LNCaP clone FGC (cell line): ENCODE measurements at places on chromosomes 16 and 17.

GRCh38 chr16:3471518-3472176, 23.6 kb downstream of the C16orf90 start:
- no peak for DNase-seq

DNA sequence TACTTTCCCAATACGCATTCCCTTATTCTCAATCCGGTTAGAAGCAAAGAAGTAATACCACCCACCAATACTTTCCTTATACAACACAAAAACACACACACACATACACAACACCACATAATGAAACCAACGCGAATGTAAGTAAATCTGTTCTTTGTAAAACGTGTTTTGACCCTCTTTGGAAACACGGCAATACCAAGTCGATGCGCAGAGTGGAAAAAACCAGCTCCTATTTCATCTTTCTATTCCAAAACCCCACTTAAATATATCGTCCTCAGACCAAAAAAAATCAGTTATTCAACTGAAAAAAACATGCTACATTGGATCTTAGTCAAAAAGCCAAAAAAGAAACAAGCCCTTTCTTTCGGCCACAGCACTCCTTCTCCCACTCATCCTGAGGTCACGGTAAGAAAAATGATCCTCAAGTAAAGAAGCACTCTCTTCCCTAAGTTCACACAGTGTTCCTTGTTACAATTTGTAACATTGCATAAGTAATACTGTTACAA, 31.0 kb upstream of the ARL4D start:
- DNase-seq: peak; percentile 69

DNA sequence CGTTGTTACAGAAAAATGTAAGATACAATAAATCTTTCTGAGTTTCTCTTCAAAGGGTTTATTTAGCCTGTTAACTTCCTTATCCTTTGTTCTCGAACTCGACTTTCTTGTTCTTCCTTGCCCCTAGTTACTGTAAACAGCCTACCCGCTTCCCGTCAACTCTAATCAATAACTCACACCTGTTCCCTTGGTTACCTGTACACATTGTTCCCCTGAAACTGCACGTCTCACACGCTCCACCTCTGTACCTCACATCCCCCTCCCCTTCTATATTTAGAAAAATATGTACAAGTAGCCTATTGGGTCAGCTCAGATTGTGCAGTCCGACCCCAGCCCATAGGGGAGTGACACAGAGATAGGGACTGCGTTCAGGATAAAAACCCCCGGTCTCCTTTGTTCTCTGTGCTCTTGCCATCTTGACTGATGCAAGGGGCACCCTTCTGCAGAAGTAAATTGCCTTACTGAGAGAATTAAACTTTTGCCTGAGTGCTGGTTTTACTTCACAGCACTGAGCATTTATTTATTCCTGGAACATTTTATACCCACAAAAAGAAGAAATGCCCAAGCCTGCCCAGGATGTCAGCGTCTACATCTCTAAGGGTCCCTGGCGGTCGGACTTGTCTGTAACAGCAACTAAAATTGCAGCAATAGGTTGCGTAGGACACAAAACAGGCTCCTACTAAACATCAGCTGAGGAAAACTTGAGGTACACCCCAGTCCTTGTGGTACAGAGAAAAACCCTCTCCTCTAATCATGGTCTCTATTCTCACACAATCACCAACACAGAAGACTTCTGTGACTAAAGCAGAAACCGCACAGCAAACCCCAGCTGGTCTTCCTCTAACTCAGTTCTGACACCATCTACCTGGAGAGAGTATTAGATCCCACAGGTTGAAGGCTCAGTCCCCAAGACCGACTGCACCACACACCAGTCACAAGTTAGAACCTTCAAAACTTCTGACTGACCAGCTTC, 11.3 kb downstream of the WDR45B start:
- peak; percentile 58 for DNase-seq

GRCh38 chr16:50273382-50273690, 7.0 kb downstream of the ADCY7 start:
- no peak for DNase-seq

DNA sequence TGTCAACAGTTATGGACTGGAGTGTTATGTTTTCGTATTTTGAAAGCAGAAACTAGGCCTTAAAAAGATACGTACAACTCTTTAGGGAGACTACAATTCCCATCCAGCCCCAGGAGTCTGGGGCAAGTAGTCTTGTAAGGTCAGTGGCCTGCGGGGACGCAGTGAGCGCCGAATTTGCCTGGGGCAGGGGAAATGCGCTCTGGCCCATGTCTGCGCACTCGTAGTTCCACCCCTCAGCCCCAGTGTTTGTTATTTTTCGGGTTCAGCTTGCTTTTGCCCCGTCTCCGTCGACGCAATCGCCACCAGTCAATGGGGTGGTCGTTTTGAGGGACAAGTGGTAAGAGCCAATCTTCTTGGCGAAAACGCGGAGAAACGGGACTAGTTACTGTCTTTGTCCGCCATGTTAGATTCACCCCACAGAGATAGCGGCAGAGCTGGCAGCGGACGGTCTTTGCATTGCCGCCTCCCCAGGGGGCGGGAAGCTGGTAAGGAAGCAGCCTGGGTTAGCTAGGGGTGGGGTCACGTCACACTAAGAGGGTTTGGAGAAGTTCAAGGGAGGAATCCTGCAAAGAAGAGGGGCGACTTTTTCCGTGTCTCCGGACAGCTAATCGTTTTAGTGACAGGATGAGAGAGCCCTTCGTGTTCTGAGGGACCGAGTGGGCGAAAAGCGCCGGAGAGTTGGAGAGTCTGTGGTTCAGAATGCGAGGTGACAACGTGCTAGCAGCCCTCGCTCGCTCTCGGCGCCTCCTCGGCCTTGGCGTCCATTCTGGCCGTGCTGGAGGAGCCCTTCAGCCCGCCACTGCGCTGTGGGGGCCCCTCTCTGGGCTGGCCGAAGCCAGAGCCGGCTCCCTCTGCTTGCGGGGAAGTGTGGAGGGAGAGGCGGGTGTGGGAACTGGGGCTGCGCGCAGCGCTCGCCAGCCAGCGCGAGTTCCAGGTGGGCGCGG, 1.1 kb upstream of the BRCA1 start:
- DNase-seq: no peak

DNA sequence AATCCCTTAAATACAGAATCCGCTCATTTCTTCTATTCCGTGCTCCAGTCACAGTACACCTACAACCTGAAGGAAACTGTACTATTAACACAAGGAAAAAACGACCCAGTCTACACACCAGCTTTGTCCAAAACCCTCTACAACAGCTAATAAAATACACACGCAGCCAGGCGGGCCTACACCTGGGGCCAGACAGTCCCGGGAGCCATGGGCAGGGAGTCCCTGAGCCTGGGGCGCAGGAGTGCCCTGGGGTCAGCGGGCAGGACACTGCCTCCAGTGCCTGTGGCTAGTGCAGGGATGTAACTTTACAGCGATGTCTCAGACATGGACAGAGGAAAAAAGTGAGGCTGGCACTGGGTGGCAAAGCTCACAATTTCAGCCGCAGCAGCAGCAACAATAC, 28.5 kb downstream of the GNPTG start:
- no peak for DNase-seq
